ENCODE measurements at places on chromosomes 16 and 17.

DNA sequence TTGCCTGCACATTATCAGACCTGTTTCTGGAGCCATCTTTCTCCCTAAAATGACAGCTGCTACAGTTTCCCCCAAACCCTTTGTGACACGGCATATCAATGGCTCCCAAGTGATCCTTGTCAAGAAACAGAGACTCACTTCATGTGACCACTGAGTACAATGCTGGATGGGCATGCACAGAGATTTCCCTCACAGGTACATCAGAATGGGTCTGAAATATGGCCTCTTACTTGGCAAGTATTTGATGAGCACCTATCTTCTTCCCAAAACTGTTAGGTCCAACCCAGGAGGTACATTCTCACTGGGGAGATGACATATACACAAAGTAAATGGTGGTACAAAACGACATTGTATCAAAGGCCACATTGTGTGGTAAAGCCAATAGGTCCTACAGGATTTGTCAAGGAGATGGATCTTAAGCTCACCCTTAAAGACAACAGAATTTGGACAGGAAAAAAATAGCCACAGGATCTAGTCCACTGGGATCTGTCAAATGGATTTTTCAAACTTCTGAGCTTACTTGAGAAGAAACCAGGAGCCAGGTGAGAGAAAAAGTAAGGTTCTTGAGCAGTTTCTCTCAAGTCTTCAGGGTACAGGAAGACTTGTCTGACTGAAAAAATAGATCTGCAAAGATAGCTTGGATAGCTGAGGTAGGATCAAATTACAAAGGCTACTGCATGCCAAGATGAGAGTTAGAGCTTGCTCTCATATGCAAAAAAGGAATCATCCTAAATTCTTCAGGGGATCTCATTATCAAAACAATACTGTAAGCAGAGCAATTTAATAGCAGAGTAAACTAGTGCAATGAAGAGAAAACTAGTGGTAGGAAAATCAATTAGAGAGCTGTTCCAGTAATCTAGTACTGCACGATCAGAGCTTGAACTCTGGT is 28.8 kb downstream of the RNF43 start:
- no peak for DNase-seq

DNA sequence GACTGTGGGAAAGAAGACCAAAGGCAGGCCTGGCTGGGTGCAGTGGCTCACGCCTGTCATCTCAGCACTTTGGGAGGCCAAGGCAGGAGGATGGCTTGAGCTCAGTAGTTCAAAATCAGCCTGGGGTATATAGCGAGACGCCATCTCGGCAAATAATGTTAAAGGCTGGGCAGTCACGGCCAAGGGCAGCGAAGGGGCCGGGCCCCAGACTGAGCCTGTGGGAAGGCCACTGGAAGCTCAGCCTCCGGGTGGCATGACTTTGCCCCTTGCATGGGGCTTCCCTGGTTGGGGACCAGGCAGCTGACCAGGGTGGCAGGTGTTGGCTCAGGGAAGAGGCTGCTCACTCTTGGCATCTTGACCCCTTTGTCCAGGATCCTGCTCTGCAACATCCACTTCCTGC is 14.0 kb upstream of the CD300LD start:
- DNase-seq = no peak

DNA sequence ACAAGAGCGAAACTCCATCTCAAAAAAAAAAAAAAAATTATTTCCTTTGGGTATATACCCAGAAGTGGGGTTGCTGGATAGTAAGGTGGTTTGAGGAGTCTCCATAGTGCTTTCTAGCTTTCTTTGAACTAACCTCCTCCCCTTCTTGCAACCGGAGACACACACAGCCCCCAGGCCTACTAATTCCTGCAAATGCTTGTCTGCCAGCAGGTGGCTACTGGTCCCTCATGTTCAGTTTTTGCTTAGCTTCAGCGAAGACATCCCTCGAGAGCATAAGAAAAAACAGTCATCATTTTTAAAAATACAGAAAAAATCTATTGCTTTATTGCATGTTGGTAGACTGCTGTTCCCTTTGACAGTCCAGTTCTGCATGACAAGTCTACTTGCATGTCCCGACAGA is 439.0 kb downstream of the UTP18 start:
- no peak for DNase-seq

DNA sequence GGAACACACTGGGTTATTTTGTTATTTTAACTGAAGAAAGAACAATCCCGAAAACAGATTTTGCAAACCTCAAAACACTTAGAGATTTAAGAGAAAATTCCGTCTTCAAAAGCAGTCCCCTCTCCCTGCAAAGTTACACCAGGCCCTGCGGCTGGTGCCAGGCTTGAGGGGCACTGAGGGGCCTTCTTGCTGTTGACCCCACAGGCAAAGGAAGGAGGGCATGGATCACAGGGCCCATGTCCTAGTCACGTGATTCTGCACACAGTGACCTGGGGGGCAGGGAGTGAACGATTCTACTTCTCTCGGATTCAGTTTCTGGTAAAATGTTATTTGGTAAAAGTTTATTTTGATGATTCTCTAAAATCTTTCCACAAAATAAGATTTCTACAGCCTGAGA is 55.3 kb upstream of the FASN start:
- DNase-seq = no peak

GRCh38 chr16:56861756-56862155 is 3.3 kb upstream of the SLC12A3 start:
- no peak for DNase-seq

DNA sequence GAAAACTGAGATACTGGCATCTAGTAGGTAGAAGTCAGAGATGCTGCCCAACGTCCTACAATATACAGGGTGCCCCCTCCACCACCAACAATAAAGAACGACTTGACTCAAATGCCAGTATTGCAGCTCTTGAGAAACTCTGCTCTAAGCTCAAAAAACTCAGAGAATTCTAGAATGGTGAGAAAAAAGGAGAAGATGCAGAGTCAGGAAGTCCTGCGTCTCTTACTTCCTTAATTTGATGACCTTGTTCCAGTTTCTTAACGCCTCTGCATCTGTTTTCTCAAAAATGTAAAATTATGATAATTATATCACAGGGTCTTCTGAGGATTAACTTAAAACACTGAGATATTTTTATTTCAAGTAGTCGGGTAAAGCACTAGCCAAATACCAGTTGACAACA is 1.7 kb upstream of the HSBP1 start:
- no peak for DNase-seq

- DNase-seq = no peak
These were observed 233.5 kb downstream of the RBFOX3 start for GRCh38 chr17:79377230-79377786.

- no peak for DNase-seq
These were observed 96.9 kb downstream of the SKAP1 start for GRCh38 chr17:48333034-48333530.

GRCh38 chr17:13599864-13600263 is 1.9 kb downstream of the HS3ST3A1 start:
- no peak for DNase-seq

DNA sequence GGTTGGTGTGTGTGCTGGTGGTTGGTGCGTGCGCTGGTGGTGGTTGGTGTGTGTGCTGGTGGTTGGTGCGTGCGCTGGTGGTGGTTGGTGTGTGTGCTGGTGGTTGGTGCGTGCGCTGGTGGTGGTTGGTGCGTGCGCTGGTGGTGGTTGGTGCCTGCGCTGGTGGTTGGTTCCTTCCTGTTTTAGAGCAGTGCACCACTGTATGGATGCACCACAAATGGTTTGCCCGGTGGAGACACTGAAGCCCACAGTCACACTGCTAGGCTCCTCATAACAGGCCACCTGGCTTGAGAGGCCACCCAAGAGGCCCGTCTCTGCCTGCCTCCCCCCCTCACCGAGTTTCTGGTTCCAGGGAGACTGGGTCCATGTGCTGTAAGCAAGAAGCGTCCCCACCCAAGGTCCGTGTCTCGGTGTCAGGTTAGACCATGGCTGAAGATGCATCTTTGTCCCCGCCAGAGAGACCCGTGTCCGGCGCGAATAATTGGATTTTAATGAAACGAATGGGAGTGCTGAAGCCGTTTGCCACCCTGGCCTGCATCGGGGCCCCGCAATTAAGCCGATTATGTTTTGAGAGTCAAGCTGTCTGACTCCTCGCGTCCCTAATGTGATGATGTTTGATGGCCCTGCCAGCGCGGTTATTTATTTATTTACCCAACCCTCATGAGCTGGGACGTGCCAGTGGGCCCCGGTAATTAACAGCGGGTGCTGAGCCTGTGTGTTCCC is 161.3 kb upstream of the GSE1 start:
- no peak for DNase-seq

- DNase-seq = no peak
These were observed 3.2 kb downstream of the TMEM114 start for GRCh38 chr16:8587065-8587464.

DNA sequence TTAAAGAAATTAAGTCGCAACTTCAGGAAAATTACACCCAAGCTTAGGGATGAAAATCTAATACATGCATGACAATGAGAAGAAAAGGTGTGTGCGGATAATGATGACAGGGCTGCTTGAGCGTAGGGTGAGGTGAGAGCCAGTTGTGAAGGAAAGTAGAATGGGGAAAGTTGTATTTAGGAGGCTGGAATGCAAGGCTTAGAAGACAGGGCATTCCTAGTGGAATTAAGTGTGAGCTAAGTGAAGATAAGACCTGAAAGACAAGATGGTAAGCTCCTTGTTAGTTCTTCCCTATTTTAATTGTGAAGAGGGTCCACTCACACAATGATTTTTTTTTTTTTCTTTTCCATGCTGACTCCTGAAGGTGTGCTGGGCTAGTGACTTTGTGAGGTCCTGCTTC is 519.5 kb upstream of the SALL1 start:
- no peak for DNase-seq

DNA sequence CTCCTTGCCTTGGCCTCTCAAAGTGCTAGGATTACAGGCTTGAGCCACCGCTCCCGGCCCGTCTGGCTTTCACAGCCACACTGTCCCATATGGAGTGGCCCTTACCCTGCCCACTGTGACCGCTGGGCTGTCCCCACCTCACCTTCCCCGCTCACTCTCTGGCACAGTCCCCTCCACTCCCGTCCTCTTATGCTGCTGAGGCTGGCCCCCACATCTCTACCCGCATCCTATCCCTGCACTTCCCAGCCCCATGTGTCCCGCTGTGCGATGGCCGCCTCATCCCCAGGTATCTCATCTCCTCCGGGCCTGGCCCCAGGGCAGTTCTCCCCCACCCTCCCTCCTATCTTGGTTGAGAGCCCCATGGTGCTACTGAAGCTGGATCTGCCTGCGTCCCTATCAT is 93.2 kb downstream of the PGS1 start:
- no peak for DNase-seq

DNA sequence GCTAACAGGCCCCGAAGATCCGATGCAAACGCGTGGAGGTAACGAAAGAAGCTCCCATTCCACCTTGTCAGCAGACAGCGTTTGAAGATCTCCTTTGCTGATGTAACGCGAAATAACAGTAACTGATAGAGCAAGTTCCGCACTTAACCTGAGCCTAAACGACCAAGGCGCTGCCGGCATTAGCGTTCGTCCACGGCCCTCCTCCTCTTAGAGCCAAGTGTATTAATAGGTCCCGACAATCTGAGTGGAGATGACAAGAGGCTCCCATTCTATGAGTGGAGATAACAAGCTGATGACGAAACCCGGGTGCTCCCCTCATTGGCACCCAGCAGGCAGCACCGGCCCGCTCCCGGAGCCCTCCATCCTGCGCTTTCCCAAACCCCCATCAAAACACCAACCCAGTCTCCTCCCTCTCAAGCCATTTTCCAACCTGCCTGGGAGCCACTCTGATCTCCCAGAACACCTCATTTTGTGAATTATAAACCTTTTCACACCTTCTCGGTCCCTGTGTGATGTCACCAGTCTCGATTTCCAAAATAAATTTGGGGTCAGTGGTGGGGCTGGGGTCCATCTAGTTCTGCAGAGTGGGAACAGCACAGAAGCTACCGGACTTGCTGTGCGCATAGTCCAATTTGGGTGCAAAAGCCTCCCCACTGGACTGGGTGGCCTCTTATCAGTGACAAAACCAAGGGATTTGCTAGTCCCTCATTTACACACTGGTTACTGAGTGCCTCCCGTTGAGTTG is 35.4 kb upstream of the ARL4D start:
- no peak for DNase-seq

GRCh38 chr17:21842332-21843317 is 150.3 kb downstream of the KCNJ18 start:
- DNase-seq = no peak
